ENCODE measurements at places on chromosomes 7 and 10. TPM values are rescaled to one million over a fixed set of nuclear protein-coding genes. Genes with fewer than 3 reads are reported as not detected.

CUZD1 gene
- total RNA-seq: 0.98 TPM

DNA sequence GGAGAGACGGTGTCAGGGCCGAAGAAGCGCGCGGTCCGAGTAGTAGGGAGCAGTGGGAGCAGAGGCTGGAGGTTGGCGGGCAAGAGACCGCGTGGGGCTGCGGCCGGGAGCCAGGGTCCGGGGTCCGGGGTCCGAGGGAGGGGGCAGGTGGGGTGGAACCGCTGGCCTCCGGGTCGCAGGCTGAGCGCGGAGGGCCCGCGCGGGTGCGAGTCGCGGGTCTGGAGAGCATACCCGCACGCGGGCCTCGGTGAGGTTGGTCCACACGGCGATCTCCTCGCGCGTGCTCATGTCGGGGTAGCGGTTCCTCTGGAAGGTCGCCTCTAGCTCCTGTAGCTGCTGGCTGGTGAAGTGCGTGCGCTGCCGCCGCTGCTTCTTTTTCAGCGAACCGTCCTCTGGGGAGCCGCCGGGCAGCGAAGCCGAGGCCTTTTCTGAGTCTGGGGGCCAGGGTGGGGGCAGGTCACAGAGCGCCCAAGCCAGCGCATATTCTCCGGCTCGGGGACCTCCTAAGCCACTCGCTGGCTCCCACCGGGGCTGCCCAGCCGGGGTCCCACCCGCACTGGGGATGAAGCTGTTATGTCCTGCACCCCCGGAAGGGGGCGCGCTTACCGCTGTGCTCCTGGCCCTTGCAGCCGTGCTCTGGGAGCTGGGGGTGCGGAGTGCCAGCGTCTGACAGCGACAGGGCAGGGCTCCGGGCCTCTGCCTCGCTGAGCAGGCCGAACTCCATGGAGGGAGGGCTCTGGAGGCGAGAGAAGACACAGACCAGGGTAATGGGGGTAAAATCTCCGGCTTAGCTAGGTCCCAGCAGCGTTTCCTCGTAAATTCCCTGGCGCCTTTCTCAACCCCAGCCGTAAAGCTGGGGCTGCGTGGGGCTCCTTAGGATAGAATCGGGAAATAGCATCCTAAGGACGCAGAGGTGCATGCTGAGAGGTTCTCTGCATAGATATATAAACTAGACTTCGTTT is 5.5 kb downstream of the ELOVL3 start:
- DNase-seq: no peak

DNA sequence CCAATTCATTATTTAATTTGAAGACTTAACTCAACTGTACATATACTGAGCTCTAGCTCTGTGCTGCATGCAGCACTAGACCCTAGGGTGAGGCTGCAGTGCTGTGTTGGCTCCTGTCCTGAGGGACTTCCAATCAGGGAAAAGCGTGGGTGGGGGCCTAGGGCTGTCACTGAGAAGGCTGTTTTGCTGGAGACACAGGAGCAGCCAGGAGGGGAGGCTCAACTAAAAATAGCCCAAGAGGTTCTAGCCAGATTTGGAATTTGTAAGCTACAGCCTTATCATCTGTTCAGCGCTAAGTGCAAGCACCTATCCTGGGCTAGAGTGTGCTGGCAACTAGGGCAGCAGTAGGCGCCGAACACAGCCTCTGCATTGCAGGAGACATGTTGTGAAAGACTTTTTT is 121.1 kb downstream of the VWC2 start:
- no peak for DNase-seq

GRCh38 chr7:127979728-127980126 is 51.5 kb downstream of the LRRC4 start:
- DNase-seq: no peak

DNA sequence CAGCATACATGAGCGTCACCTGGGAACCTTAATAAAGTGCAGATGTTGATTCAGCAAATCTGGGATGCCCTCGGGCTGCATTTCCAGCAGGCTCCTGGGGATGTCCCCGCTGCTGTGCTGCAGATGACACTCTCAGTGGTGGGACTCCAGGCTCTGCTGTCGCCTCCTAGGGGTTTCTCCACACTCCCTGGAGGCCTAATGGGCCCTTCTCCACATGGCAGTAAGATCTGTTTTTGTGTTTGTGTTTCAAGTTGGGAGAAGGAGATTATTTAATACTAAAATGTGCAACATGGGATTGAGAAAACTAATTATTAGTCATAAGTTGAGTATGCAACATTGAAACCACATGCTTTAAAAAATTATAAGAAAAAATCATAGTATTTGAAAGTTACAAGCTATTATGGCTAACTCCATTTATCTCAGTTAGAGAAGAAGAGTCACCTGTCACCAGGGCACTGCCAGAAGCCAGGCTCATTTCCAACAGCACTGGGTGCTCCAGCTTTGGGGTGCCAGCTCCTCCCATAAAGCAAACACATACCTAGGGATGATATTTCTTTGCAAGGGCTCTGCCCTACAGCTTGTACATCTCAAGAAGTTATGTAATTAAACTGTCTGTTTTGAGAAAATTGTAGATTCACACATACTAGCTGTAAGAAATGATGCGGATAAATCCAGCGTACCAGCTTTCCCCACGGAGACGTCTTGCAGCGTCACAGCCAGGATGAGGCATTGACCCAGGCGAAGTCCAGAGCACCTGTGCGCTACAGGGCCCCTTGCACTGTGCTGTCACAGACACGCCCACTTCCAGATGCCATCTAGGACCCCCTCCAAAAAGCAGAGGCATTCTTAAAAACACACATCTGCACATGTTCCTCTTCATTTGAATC is 106.4 kb downstream of the EGFR start:
- DNase-seq: no peak

All from breast epithelium (tissue), 4 donors.